ENCODE measurements at places on chromosomes 2 and 18.

- DNase-seq, result no peak
These were observed 3.1 kb upstream of the TMEM150A start for GRCh38 chr2:85605406-85606115.

- no peak for DNase-seq
These were observed 563.8 kb upstream of the NETO1 start for GRCh38 chr18:73431620-73432019.

DNA sequence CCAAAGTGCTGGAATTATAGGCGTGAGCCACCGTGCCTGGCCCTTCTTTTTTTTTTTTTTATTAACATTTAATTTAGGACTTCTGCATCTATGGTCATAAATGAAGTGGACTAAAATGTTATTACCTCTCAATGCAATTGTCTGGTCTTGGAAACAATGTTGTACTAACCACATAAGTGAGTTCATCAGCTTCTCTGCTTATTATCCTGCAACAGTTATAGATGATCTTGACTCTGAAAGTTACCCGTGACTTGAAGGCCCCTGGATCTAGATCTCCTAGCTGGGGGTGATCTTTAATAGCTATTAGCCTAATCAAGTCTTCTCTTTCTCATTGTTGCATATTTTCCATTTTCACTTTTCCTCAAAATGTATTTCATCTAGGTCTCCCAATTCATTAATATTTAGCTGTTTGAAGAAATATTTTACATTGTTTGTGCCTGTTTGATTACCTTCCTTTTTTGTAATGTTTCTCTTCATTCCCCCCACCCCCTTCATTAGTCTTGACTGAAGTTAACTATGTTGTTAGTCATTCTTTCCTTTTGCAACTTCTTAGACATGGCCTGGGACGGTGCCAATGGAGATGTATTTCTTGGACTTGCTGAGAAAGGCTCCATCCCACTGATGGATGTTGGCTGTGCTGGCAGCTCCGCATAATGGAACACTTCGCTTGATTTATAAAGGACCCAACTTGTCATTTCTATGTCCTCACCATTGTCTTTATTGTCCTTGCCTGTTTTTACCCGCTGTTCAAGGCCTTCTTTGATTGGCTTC lies 141.6 kb upstream of the RIOK3 start:
- no peak for DNase-seq

DNA sequence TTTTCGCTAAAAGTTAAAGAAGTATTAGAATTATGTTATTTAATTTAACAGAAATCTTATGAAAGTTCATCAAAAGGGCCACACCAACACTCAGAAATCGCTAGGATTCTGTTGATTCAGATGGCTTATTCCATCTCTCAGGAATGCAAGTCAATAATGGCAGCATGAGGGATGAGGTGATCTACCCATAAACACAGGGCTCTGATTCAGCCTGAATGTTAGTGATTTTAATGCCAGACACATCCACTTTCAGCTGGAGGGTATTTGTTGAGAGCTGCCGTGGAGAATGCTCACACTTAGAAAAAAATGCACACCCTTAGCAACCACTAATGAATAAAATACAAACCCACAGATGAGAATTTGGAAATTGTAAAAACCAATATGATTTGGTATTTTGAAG lies 173.3 kb upstream of the ERBB4 start:
- DNase-seq, result no peak

DNA sequence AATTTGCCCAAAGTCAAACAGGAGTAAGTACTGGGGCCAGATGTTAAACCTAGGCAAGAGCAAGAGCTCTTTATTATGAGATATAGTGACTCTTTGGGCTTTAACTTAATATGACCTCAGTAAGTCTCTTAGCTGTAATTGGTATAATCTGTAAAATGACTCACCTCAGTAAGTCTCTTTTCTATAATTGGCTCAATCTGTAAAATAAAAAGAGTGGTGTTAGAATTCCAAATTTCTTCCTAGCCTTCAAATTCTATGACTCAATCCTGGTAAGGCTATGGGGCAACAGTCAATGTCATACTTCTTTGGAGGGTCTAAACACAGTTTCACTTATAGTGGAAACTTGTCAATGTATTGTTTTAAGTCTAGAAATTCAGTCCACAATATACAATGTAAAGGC lies 1608.9 kb upstream of the PIK3C3 start:
- no peak for DNase-seq

DNA sequence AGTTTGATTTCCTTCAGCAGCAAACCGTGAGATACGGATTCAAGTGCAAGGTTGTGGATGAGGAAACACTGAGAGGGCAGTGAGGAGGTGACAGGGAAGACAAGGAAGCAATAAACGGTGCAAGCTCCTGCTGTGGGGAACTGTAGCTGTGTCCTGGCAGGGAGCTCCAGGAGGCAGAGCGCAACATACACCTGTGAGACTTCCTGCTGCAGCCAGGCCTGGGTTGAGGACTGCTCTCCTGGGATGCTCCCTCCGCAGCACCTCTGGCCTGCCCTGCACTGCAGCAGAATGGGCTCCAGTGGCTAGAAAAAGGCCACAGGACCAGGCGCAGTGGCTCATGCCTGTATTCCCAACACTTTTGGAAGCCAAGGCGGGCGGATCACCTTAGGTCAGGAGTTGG lies 85.5 kb downstream of the MRO start:
- no peak for DNase-seq

DNA sequence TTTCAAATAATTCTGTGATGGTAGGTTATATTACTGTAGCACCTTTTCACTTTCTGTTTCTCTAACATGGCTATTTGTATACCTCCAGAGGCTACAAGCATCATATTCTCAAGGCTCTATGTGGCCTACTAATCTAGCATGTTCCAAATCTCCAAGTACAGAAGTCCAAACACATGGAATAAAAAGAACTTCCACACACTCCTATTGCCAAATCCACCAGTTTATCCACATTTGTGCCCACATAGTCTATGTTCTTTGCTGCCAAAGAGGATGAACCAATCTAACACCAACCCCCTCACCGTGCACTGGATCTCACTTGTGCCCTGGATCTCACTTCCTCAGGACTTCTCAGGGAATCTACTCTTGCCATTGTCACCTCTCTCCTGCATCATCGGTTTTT lies 247.3 kb upstream of the RBBP8 start:
- no peak for DNase-seq

DNA sequence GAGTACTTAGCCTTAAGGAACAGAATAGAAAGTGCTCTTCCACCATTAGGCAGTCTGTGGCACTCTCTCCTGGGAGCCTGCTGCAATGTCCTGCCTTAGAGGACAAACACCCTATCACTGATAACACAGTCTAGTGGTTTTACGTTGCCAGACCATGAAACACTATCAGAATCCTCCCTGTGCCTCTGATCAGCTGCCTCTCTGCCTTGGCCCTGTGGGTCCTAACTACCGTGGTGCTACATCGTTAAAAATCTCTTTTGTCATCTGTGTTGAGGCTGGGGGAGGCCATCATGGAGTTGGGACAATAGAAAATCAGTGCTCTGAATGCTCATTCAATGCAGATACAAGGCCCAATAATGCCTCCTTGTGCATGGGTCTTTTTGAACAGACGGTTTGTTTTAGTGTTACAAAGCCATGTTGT lies 11.9 kb upstream of the APCDD1 start:
- no peak for DNase-seq

- no peak for DNase-seq
These were observed 28.1 kb upstream of the SLC35G4 start for GRCh38 chr18:11581286-11581685.

DNA sequence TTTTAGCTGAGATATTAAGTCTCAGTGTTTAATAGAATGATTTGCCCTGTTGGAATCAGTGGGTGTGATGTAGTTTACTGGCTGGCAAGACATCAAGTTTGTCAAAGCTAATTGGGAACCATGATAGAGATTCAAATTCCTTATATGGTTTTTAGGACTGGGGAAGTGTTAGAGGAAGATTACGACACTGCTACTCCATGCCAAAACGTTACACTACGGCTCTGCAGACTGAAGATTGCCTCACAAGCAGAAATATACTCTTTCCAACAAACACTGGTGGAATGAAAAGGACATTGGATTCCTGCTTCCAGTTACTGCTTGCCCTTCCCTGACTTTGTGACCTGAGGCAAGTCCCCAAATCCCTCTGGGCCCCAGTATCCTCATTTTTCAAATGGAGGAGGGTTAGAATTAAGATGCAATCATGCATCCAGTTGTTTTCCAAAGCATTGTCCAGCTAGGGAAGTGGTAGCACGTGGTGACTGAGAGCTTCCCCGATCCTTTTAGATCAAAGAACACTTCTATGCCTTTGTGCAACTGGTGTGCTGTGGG lies 147.6 kb downstream of the CDC42EP3 start:
- no peak for DNase-seq

DNA sequence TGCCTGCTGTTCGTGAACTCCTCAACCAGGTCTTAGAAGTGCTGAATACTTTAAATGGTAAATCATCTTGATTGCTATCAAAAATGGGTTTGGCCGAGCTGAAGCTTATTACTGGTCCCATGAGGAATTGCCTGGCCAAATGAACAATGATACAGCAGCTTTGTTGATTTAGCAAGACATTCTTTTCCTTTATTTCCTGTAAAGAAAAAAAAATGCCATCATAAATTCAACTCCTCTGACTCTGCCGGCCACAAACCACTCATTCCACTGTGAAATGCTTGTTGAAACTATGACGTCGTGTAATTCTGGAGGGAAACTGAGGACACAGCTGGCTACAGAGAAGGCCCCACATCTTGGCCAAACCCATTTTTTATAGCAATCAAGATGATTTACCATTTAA lies 74.2 kb upstream of the ID2 start:
- DNase-seq, result no peak

GRCh38 chr2:45932278-45932975 lies 281.0 kb downstream of the PRKCE start:
- no peak for DNase-seq

Data from activated CD8-positive, alpha-beta memory T cell treated with anti-CD3 and anti-CD28 coated beads, Interleukin-2, amount 50 U/mL, for 48 hours (primary cell).